Left cardiac atrium (tissue), 4 donors: ENCODE measurements at places on chromosomes 3 and 15. TPM values are rescaled to one million over a fixed set of nuclear protein-coding genes. Genes with fewer than 3 reads are reported as not detected.

Gene BCL6
- 91.7 TPM for total RNA-seq

Gene ARL14
- not detected for total RNA-seq

Gene PRTG
- total RNA-seq, result 1.3 TPM

Gene HTR3E
- total RNA-seq, result not detected

Gene THPO
- 0.58 TPM for total RNA-seq

Gene PIF1
- 0.94 TPM for total RNA-seq

Gene CAMK2N2
- 0.18 TPM for total RNA-seq

DNA sequence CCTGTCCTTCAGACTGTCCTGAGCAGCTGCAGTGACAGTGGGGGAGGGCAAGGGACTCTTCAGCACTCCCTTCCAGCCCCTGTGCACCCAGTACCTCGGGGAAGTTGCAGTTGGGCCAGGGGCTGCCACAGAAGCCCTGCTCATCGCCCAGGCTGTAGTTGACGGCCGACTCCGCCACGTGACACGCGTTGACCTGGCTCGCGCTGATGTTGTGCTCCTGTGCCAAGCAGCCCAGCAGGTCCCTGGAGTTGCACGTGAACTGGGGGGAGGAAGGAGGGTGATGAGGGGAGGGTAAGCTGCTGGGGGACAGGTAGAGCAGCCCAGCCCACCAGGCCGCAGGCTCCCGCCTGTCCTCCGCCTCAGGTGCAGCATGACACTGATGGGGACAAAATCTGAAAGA is 101.2 kb downstream of the SEC22A start:
- no peak for DNase-seq

- DNase-seq, result no peak
Observed at GRCh38 chr15:40100947-40101905, 7.5 kb downstream of the BMF start.

- DNase-seq, result no peak
Observed at GRCh38 chr3:185880600-185880999, 55.8 kb upstream of the IGF2BP2 start.

DNA sequence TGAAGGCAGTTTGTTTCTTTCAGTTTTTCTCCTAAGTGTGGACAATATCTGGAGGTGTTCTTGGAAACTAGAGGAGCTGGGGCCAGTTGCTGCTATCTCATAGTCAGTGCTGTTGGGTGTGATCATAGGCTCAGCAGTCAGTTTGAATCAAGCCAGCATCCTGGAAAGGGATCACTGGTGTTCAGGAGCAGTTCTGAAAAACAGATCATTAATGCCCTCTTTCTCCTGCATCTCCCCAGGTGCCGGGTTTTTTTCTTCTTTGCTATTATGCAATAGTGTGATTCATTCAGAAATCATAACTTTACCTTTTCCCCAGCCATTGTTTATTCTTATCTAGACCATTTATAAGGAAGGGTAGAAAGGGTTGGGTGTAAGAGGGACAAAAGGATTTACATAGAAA is 24.0 kb downstream of the LNP1 start:
- no peak for DNase-seq

DNA sequence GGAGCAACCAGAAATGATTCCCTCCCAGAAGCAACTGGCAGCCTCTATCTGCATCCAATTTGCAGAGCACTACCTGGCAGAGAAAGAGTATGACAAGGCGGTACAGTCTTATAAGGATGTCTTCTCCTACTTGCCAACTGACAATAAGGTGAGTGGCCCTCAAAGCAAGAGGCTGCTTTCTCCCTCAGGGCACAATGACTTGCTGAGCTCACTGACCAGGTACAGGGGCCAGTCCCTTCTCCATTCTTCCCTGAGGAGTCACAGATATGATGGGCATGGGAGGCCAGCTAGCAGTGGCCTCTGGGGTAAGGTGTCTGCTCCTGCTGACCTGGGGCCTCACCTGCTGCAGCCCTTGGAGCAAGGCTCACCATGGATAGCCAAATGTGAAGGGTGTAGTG is 20.3 kb downstream of the CSRNP1 start:
- DNase-seq, result peak; percentile 13

- DNase-seq, result no peak
Observed at GRCh38 chr3:100436951-100437350, 35.6 kb downstream of the LNP1 start.

- peak; percentile 63 for DNase-seq
Observed at GRCh38 chr3:42660898-42661297, 7.4 kb downstream of the ZBTB47 start.

DNA sequence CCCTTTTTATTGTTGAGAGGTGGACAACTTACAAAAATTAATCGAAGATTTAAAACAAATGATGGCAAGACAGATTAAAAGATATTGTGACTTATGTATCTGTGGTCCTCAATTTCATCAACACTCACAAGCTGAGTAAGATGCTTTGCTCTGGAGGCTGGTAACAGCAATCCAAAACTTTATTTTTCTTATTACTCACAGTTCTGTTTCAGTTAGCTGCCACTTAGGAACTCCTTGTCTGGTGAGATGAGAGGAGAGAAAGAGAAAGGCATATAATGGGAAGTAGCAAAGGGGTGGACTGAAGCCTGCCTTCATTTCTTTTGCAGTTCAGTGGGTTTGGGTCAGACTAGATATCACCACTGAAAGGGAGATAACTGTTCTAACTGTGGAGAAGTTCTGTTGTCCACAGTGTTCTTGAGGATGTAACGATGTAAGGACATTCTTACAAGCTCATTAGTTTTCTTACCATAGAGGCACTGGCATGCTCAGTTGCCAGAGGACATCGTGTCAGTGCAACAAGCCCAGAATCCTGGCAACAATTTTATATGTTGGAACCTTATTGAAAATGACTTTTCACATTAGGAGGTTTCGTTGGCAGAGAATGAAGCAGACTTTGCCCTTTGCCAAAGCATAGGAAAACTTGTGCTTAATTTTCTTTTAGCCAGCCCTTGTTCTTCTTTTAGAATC is 93.6 kb downstream of the PLCL2 start:
- DNase-seq, result no peak

DNA sequence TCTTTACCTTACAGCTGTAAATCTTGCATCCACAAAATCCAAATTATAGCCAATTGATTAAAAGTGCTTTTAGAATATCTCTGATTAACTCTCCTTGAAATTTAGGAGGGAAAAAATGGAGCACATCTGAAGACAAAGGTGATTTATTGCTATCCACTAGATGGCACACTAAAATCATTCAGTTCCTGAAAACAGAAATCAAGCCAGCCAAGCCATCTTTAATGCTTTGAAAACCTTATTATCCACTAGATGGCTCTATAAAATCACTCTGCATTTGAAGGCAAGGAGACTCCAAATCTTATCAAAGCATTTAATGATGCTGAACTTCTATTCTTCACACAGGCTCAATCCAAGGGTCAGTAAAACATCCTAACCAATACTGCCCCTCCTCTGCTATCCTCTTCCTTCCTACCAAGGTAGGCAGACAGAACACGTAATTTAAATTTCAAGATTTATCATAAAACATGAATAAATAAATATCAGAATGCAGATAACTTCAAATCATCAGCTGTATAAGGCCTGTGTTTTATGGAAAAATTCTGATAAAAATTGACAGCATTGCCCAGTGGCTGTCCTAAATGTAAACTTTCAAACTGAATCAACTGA is 48.4 kb downstream of the GOLIM4 start:
- DNase-seq, result no peak

GRCh38 chr3:111284503-111285183 is 213.0 kb downstream of the NECTIN3 start:
- DNase-seq, result no peak

GRCh38 chr15:88419830-88420229 is 47.4 kb downstream of the MRPL46 start:
- no peak for DNase-seq

GRCh38 chr15:85010071-85010385 is 28.4 kb downstream of the PDE8A start:
- DNase-seq, result no peak
